Thyroid gland (tissue), 4 donors: ENCODE measurements at places on chromosomes 7 and 10.
A peak's percentile ranks its signal among the peaks of the same experiment; 100 is the strongest.

GRCh38 chr10:48898426-48898825 lies 41.2 kb downstream of the LRRC18 start:
- no peaks in the 10 kb centered on the region for H3K4me1 ChIP-seq
- no peaks in the 10 kb centered on the region for H3K27me3 ChIP-seq
- H3K36me3 ChIP-seq = no peaks in the 10 kb centered on the region

- no peaks in the 10 kb centered on the region for H3K27me3 ChIP-seq
- DNase-seq = peak; percentile 67
- no peak overlapping the region for H3K4me3 ChIP-seq
These were observed 496.9 kb downstream of the CCSER2 start for GRCh38 chr10:84825330-84825729.

GRCh38 chr10:96992721-96993120 lies 160.6 kb downstream of the LCOR start:
- H3K27me3 ChIP-seq = no peaks in the 10 kb centered on the region
- no peaks in the 10 kb centered on the region for H3K36me3 ChIP-seq
- no peak overlapping the region for H3K27ac ChIP-seq

GRCh38 chr7:51587604-51588003 lies 271.0 kb upstream of the COBL start:
- no peak for DNase-seq
- no peak overlapping the region for H3K4me3 ChIP-seq
- no peaks in the 10 kb centered on the region for H3K4me1 ChIP-seq
- no peaks in the 10 kb centered on the region for H3K27me3 ChIP-seq

DNA sequence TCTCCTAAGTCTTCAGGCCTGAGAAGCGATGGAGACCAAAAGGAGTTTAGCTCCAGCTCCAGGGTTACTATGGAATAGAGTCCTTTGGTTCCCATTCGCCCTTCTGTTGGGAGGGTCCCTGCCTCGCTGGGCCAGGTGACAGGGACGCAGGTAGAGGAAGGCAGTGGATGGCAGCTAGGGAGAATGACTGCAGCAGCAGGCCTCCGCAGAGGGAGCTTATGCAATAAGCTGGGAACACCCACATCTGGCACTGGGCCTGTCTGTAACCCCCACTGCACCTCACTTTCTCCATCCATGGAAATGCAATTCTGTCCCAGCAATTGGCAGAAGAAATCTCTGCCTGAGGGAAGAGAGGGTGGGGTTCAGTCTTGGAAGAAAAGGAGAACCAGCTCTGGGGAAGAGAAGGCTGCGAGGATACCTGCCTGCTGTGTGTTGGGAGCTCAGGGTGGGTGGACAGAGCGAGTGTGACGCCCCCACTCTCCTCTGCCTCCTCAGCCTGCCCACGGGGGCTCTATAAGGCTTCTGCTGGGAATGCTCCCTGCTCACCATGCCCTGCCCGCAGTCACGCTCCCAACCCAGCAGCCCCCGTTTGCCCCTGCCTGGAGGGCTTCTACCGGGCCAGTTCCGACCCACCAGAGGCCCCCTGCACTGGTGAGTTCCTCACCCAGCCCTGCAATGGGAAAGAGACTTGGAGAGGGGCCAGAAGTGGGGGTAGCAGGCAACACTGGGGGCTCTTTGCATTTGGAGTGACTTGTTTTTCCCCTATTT lies 10.3 kb downstream of the EPHB6 start:
- H3K27me3 ChIP-seq = no peaks in the 10 kb centered on the region
- no peak for DNase-seq
- H3K27ac ChIP-seq = no peak overlapping the region
- no peaks in the 10 kb centered on the region for H3K4me1 ChIP-seq
- H3K4me3 ChIP-seq = no peak overlapping the region

DNA sequence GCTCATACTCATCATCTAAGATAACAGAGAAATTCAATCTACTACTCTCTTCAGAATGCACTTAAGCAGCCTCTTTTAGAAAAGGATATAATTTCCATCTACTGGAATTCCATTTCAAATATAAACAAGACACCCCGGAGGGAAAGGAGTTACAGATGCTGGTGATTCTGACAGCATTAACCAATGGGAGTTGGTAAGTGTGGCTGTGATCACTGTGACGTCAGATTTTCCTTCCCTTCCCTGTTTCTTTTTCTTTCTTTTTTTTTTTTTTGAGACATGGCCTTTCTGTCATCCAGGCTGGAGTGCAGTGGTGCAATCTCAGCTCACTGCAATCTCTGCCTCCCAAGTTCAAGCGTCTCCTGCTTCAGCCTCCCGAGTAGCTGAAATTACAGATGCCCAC lies 106.6 kb downstream of the ACTR3B start:
- DNase-seq = no peak
- H3K4me1 ChIP-seq = no peaks in the 10 kb centered on the region
- no peaks in the 10 kb centered on the region for H3K36me3 ChIP-seq
- no peaks in the 10 kb centered on the region for H3K27me3 ChIP-seq
- H3K4me3 ChIP-seq = no peak overlapping the region

GRCh38 chr7:74398426-74398825 lies 55.3 kb upstream of the GTF2IRD1 start:
- no peak overlapping the region for H3K4me3 ChIP-seq
- no peaks in the 10 kb centered on the region for H3K4me1 ChIP-seq
- H3K27ac ChIP-seq = no peak overlapping the region
- H3K27me3 ChIP-seq = no peaks in the 10 kb centered on the region
- no peak for DNase-seq
- no peaks in the 10 kb centered on the region for H3K36me3 ChIP-seq

DNA sequence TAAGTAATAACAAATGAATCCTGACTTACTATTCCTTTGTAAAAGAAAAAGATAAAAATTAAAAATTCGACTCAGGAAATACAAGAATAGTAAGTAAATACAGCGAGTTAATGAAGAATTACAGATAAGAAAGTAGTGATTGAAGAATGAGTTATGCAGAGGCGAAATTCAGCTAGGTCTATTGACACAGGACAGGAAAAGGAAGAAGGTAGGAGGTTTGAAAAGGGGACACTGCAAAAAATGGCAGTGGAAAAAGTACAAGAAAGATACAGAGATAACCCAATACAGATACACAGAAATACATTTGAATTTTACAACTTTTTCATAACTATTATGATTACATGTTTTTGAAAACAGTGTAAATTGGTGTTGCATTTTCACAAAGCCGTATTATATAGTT lies 28.0 kb downstream of the JAZF1 start:
- H3K27me3 ChIP-seq = no peaks in the 10 kb centered on the region
- no peak overlapping the region for H3K27ac ChIP-seq
- no peak overlapping the region for H3K4me3 ChIP-seq
- DNase-seq = no peak
- peaks cover 56% of the 10 kb centered on the region for H3K4me1 ChIP-seq

DNA sequence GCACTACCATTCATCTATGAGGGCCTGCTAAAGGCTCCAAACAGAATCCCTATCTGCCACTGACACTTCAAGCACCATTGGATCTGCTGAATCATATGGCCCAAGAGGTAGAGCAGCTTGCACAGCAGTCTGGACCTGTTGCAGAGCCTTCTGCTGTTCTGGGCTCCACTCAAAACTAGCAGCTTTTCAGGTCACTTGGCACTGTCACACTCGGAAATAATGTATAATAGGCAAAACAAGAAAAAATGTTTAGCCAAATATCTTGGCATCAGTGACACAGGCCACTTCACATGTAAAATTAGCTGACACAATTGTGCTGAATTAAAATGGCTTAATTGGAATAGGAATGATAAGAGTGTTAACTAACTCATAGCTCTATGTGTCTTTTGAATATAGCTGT lies 1182.9 kb upstream of the LRRTM3 start:
- H3K4me3 ChIP-seq = no peak overlapping the region
- no peak for DNase-seq
- H3K27ac ChIP-seq = no peak overlapping the region
- H3K4me1 ChIP-seq = no peaks in the 10 kb centered on the region
- no peaks in the 10 kb centered on the region for H3K27me3 ChIP-seq

GRCh38 chr10:26441491-26442214 lies 3.5 kb downstream of the APBB1IP start:
- H3K27ac ChIP-seq = no peak overlapping the region
- DNase-seq = no peak
- no peak overlapping the region for H3K4me3 ChIP-seq
- H3K4me1 ChIP-seq = no peaks in the 10 kb centered on the region

- H3K36me3 ChIP-seq = no peaks in the 10 kb centered on the region
- H3K4me1 ChIP-seq = no peaks in the 10 kb centered on the region
- H3K27me3 ChIP-seq = no peaks in the 10 kb centered on the region
- no peak overlapping the region for H3K27ac ChIP-seq
- H3K4me3 ChIP-seq = no peak overlapping the region
- no peak for DNase-seq
These were observed 6.9 kb upstream of the LDB3 start for GRCh38 chr10:86661161-86662025.

DNA sequence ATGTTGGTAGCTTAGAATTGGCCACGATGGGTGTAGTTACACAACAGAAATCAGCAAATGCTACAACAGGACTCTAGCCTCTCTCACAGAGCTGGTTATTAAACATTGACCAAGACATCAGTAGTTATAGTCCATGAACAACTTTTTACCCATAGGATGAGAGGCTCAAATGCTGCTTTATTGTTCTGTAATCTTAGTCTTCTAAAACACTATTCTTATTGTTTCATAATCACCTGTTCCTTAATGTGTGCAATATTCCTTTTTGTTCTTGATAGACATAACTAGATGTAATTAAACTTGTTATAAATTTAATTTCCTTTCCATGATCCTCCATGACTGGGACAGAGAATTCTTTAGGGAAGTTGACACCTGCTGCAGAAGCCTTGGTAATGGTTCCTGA lies 356.9 kb downstream of the EXOC4 start:
- no peaks in the 10 kb centered on the region for H3K36me3 ChIP-seq
- H3K4me1 ChIP-seq = no peaks in the 10 kb centered on the region
- no peak overlapping the region for H3K27ac ChIP-seq

GRCh38 chr7:128918016-128918665 lies 7.6 kb upstream of the KCP start:
- H3K36me3 ChIP-seq = no peaks in the 10 kb centered on the region
- no peak overlapping the region for H3K27ac ChIP-seq
- H3K4me3 ChIP-seq = no peak overlapping the region

DNA sequence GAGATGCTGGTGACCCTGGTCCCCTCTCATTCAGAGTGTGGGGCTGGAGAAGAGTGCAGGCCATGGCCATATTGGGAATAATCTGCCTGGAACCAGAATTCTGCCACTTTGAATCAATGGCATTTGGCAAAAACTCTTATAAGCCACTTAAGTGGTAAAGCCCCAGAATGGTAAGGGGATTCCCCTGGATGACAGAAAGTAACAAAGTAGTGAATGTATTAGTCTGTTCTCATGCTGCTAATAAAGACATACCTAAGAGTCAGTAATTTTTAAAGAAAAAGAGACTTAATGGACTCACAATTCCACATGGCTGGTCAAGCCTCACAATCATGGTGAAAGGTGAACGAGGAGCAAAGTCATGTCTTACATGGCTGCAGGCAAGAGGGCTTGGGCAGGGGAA lies 248.6 kb downstream of the SH2D4B start:
- H3K36me3 ChIP-seq = no peaks in the 10 kb centered on the region
- no peak overlapping the region for H3K27ac ChIP-seq
- H3K27me3 ChIP-seq = no peaks in the 10 kb centered on the region
- no peak overlapping the region for H3K4me3 ChIP-seq
- no peaks in the 10 kb centered on the region for H3K4me1 ChIP-seq
- no peak for DNase-seq

DNA sequence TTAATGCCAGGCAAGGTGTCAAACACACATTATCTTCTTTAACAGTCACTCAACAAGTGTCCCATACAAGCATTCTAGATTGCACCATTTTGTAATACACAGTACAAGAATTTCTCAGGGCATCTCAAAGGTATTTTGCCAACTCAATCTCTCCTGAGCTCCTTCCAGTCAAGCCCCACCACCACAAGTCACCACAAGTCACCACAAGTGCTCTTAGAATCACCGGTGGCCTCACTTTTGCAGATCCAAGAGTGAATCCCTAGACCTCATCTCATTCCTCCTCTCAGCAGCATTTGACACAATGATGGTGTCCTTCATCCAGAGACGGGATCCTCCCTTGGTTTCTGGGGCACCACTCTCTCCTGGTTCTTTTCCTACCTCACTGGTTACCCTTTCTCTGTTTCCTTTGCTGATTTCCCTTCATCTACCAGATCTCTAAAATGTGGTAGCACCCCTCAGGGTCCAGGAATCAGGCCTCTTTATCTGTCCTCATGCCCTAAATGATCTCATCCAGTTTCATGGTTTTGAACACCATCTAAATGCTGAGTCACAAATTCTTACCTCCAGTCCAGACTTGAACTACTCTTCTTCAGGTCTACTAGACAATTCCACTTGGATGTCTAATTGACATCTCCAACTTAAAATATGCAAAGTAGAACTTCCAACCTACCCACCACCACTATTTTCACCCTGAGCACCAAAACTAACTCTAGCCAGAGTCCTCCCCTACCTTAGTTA lies 26.9 kb downstream of the VPS41 start:
- H3K4me1 ChIP-seq = no peaks in the 10 kb centered on the region
- H3K27me3 ChIP-seq = no peaks in the 10 kb centered on the region
- H3K27ac ChIP-seq = no peak overlapping the region
- DNase-seq = no peak

- no peaks in the 10 kb centered on the region for H3K27me3 ChIP-seq
- no peaks in the 10 kb centered on the region for H3K36me3 ChIP-seq
- DNase-seq = no peak
- peak overlapping the region; percentile 64 for H3K27ac ChIP-seq
- peaks cover 58% of the 10 kb centered on the region for H3K4me1 ChIP-seq
These were observed 107.4 kb downstream of the ZRANB1 start for GRCh38 chr10:125049216-125049881.

DNA sequence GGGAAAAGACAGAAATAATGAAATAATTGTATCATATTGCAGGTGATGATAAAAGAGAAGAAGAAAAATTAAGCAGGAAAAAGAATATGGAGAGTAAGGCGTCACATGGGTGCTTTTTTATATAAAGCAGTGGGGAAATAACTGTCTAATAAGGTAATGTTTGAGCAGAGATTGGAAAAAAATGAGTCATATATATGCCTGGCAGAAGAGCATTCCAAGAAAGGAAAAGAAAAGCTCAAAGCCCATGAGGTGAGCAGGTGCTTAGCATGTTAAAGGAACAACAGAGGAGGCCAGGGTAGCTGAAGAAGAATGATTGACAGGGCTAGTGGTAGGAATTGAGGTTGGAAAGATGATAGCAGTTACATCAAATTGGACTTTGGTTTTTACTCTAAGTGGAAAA lies 739.5 kb downstream of the SORCS1 start:
- no peak overlapping the region for H3K27ac ChIP-seq
- no peak overlapping the region for H3K4me3 ChIP-seq
- no peaks in the 10 kb centered on the region for H3K36me3 ChIP-seq
- H3K27me3 ChIP-seq = no peaks in the 10 kb centered on the region
- DNase-seq = no peak

DNA sequence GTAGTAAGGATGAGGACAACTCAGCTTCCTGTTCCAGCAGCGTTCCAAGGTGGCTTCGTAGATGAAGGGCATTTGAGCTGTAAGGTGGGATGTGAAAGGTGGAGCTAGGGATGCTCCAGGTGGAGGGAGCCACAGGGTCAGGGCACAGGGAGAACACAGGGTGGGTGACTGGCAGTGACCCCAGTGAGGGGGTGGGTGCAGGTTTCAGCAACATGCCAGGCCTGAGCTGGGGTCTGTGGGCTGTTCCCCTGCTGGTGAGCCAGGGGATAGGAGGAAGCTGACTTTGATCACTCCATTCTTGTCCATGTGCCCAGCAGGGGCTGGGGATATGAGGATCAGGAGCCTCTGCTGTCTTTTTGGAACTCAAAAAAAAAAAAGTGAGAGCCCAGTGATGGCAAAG lies 33.2 kb downstream of the CDH23 start:
- H3K4me1 ChIP-seq = no peaks in the 10 kb centered on the region
- no peaks in the 10 kb centered on the region for H3K27me3 ChIP-seq
- DNase-seq = no peak
- no peak overlapping the region for H3K27ac ChIP-seq
- no peak overlapping the region for H3K4me3 ChIP-seq
